ENCODE measurements at places on chromosomes 6 and 20.

DNA sequence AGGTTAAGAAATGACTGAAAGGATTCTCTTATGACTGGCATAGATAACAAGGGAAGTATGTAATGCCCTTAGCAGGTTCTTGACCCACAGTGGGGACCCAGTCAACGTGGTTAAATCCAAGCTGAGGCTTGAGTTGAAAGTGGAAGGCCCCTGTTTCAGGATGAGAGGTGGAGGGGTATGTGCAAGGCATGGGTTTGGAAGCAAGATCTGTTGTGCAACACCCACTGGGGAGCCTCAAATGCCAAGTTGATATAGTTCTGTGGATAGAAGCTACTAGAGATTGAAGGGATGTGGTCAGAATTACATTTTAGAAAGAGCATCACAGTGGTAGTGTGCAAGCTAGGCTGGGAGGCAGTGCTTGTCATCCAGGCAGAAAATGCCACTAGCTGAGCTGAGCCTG lies 5.1 kb downstream of the PABPC1L start:
- DNase-seq: no peak

GRCh38 chr20:39676241-39676640 lies 714.1 kb downstream of the DHX35 start:
- DNase-seq: no peak

DNA sequence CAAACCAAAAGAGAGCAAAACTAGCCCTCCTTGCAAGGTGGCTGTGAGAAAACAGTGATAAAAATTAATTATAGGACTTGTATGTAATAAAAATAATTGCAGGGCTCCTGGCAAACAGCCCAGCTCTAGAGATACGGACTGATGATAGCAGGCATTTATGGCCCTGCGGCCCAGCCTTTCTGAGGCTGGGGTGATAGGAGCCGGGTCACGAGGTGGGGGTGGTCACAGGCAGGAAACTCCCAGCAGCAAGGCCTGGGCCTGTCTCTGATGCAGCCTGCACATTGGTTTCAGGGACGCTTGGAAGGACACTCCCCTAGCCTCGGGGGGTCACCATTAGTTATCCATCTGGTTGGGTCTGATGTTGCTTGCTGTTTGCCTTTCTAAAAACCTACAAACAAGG lies 18.7 kb upstream of the TTPAL start:
- no peak for DNase-seq

DNA sequence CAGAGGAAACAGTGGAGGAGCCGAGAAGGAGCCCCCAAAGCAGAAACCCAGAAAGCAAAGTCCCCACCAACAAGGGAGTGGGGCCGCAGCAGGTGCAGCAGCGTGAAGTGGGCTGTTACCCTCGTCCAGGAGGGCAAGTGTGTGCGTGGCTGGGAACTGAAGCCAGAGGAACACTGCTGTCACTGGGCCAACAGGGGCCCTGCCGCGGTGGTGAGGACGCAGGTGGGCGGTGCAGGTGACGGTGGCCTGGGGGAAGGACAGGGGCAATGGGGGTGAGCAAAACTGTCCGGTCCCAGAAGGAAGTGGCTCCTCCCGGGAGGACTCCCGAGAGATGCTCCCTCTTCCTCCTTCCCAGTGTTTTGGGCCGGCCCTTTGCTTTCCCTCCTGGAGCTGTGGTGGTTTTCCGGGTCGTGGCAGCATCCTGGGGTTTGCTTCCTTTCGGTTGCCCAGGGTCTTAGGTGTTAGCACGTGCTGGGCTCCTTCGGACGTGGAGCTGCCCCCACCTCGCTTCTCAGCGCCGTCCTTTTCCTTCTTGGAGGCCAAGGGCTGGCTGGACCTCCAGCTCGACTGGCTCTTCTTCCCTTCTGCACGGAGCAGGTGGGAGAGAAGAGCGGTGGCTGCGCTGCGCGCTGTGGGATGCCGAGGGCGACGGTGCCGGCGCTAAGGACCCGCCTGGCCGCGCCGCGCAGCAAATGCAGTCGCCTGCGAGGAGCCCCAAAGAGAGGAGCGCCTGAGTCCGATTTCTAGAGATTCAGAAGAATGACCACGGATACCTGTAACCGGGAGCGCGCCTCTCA lies 62.7 kb upstream of the SLC2A12 start:
- no peak for DNase-seq

DNA sequence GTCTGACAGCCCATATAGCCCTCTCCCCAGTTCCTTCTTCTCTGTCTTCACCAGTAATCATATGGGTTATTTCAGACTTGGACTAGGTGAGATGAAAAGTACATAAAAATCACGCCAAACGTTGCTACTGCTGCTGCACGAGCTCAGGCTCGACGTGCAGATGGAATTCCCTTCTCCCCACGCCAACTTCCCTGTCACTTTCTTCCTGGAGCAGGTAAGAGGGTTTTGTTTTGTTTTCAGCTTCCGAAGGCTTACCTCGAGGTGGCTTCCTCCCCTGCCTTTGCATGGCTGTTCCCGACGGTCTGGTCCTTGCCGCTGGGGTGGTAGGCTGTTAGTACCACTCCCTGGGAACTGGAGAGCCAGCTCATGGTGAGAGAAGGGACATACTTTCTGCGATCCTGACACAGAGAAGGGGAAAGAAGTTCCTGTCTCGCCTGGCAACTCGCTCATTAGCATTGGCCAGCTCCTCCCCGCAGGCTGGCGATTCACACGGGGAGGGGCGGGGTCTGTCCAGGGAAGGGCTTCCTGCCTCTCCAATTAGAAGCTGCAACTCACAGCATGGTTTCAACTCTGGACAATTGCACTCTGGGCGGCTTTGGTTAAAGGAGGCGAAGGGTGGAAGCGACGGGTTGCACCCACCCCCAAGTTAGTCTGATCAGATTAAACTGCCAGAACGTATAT lies at the start of gene ARHGAP18:
TSS of gene ARHGAP18 (minus strand) at position 409 of the 681 bp plus-strand sequence. CDS start at position 368, 41 bp downstream.
- peak; percentile 86 for DNase-seq

DNA sequence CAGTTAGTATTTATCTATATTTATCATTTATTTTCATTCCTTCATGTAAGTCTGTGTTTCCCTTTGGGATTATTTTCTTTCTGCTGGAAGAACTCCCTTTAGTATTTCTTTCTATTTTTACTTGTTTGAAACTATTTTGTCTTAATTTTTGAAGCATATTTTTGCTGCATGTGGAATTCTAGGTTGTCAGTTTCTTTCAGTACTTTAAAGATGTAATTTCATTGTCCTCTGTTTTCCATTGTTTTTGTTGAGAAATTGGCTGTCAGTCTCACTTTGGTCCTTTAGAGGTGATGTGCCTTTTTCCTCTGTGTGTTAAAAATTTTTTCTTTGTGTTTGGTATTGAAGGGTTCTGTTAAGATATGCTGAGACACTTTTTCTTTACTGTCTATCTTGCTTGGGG lies 17.1 kb downstream of the RNF182 start:
- DNase-seq: no peak

DNA sequence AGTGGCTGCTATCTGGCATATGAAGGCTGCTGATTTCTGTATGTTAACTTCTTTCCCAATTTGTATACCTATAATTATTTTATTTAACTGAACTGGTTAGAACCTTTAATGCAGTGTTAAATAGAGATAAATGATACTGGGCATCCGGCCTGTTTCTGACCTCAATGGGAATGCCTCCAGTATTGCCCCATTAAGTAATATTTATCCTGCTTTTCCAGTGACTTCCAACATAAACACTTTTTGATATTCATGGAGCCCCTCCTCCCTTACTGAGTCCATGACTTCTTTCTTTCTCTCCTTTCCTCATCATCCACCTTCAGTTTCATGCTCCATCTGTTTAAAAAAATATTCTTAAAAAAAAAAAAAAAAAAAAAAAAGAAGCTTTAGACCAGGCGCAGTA lies 8.8 kb downstream of the TRIM27 start:
- DNase-seq: no peak

GRCh38 chr6:167392631-167393316 lies 67.9 kb downstream of the TTLL2 start:
- DNase-seq: no peak

DNA sequence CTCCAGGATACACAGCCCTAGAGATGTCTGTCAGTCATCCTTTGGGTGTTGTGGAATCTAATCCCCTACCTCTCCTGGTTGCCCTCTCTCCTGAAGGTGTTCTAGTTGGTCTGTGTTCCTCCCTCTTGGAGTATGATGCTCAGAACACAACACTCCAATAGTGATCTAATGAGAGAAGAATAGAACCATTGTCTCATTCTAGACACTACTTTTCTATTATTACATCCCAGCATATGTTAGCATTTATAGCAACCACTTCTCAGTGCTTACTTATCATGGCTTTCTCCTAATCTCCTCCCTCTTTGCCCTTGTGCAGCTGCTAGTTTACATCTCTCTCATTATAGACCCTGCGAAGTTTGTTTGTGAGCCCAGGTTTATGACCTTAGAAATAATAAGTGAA lies 109.0 kb downstream of the UNC5CL start:
- DNase-seq: no peak

GRCh38 chr6:43739642-43740091 lies 30.3 kb upstream of the VEGFA start:
- no peak for DNase-seq

DNA sequence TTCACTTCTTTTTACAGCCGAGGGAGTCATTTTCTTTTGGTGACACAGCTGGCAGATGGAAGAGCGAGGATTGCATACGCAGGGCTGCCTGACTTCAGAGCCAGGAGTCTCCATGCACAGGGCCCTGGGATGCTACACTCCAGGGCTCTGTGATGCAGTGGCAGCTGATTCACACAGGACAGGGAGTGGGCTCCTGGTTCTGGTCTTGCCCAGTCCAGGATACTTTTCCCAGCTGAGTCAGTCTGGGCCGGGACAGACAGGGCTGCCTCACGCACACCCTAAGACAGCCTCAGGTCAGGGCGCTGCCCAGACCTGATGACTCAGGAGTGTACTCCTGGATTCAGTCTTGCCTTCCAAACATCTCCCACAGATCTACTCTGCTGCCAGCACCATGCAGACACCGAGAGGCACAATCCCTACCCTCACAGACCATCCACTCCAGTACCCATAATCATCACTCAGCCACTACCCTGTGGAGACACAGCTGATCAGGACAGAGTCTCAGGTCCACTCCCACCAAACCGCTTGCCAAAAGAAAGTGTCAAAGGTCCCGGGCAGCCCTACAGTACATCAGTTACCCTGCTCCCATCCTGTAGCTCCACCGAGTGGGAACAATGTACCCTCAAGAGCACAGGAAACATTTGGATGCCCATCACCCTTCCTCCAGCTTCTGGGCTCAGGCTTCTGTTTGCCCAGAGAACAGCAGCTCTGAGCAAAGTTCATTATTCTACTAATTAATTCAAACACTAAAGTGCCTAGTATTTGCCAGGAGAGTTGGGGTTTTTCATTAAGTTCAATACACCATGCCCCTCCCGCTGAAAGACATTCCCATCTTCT lies 11.5 kb downstream of the SDC4 start:
- DNase-seq: peak; percentile 76

DNA sequence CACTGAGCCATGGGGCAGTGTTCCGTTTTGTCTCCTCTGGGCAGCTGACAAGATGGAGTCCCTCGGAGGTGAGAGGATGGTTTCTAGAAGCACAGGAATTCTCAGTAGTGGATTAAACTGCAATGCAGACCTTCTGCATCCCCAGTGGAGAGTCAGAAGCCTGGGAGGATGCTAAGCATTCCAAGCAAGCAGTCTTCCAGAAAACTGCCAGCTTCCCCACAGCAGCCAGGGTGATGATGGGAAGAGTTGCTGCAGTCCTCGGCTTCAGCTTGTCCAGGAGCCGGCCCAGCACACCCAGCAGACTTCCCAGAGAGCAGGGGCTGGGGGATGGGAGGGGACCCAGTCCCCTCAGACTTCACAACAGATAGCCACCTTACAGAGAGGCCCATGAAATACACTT lies 163.6 kb downstream of the LY86 start:
- DNase-seq: peak; percentile 50

- no peak for DNase-seq
These were observed 90.5 kb downstream of the GPX5 start for GRCh38 chr6:28615955-28616747.

DNA sequence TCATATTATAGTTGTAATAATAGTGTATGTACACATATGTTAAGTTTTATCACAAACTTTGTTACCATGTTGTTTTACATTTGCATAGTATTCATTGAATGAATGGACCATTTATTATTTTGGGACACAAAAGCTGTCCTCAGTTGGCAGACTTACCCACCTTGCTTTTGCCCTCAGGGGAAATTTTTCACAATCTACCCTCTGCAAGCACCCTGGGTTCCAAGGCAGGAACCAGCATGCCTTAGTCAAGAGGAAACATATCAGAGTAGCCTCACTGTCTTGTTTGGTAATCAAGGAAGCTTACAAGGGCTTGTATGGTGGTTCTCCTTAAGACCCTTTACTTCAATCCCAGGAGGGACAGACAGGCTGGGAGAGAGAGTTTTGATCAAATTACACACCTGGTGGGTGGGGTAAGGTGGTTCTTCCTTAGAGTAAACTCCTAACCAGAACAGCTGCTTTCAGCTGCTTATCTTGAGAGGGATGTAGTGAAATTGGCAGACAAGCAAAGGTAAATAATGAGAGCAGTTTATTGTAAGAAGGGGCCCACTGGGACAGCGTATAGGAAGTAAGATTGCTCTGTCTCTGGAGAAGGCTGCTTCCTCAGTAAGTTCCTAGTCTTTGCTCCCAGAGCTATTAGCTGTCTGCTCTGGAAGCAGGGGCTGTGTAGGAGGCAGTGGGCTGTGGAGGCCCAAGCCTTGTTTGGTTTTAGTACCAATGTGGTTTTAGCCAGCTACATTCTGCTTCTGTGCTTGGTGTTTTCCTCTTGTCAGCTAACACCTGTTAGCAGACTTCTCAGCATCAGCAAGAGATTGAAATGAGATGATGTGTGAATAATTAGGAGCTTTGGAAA lies 31.1 kb downstream of the BRPF3 start:
- no peak for DNase-seq

DNA sequence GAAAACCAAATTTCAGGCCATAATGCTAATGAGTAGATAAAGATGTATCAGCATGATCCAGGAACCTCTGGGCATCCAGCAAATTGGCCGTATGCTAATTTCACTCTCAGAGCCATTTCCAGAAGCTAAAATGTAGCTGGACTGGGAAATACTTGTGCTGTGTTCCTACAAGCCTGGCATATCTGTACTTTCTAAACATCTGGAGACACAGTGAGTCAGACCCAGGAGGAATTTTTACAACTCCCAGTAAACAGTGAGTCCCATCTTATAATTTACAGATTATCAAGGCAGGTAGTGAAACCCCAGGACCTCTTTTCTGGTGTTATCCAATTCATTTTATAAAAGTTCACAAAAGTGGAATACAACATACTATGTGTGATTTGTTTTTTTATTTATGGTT lies 683.0 kb upstream of the ADGRB3 start:
- no peak for DNase-seq

DNA sequence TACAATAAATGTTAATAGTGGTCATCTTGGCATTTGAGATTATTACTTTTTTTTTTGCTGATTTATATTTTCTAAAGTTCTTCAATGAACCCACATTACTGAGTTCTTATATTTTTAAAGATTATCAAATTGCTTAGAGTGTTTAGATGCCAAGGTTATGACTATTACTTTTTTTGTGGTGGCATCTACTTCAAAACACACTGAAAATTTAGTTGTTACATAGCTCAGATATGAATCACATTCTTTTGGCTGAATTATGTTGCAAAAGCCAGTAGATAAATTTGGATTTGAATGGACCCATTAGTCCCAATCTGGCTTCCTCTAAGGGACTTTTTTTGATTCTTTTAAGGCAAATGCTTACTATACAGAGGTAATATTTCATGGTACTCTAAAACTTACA lies 8.9 kb downstream of the UTRN start:
- DNase-seq: peak; percentile 91

All from fibroblast of skin of right quadriceps (primary cell).